ENCODE measurements at places on chromosomes 5 and 9. TPM values are rescaled to one million over a fixed set of nuclear protein-coding genes. Genes with fewer than 3 reads are reported as not detected.

GRCh38 chr5:127571314-127572131, 54.1 kb downstream of the PRRC1 start:
- no peak for DNase-seq

DNA sequence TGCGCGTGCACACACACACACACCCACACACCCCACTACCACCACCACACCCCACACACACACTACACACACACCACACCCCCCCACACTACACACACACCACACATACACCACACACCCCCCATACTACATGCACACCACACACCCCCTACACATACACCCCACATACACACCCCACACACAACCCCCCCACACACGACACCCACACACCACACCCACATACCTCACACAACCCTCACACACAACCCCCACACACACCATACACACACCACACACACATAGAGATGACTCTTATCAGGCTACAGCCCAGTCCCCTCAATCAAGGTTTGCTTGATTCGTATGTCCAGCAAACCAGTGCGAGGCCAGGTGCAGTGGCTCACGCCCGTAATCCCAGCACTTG, 25.7 kb downstream of the SLC46A2 start:
- DNase-seq: no peak

GRCh38 chr9:37283730-37284325, 138.7 kb upstream of the GRHPR start:
- no peak for DNase-seq

DNA sequence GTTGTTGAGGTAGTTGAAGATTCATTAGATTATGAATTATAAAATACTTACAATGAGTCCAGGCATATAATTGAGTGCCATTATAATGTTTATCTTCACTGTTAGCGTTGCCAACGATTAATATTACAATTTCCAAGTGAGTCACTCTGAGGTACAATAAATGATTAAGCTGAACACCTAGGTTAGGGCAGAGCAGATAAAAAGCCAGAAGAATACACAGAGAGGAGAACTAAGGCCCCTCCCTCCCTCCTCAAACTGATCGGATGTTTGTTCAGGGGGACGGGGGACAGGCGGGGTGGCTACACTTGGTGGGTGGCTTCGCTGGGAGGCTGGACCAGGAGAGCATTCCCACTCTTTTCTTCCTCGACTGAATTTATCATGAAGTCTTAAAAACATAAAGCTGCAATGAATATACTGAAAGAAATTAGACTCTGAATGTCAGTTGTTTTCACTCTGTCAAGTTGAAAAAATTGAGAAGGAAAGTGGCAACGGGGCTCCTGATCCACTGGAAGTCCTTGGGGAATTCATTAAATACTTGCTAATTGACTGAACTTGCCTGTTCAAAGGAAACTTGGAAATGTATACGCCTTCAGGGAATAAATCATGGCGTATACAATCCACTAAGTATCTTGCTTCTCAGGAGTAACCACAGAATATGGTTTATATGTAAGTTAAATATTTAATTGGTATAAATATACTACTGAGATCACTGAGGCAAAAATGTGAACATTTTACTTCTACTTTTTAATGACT, 198.1 kb downstream of the TSSK1B start:
- no peak for DNase-seq

GRCh38 chr5:8333485-8333884, 464.5 kb downstream of the MTRR start:
- no peak for DNase-seq

GRCh38 chr9:17578911-17579793, at the start of gene SH3GL2:
Gene SH3GL2 (plus strand): TSS chr9:17579066.
- DNase-seq: no peak

GRCh38 chr9:130891688-130892476, 4.7 kb downstream of the QRFP start:
- no peak for DNase-seq

DNA sequence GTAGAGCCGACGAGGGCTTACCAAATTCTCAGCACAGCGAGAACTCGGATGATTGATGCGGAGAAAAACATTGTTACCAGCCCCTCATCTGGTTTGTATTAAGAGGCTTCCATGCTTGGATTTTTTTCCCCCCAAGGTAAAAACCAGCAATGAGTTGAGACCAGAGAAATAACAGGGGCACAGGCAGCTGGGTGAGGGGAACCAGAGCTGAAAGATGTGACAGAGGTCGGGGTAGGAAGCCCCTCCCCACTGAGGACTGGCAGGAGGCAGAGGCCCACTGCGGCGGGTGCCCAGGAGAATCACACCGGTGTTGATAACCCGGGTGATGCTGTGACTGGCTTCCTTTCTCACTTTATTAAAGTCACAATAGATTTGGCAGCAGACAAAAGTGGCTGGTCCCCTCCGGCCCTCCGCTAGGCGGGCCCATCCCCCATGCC, 116.5 kb upstream of the PHYKPL start:
- no peak for DNase-seq

- no peak for DNase-seq
Measured at GRCh38 chr5:93034621-93035590, 546.1 kb downstream of the NR2F1-AS1 start.

DNA sequence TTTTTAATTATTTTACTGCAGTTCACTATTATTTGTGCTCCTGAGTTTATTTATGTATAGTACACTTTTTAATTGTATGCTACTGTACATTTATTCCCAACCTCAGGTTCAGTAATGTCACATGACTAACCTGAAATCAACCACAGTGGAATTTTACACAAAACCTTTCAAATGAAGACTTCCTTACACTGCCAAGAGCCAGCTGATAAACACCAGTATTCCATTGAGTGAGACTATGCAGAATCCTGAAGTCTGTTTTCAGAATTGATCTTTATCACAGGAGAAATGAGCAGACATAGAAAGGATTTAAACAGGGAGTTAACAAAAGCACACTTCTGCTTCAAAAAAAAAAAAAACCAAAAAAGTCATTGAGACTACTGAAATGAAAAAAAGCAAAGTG, 219.5 kb downstream of the PRR16 start:
- DNase-seq: no peak

DNA sequence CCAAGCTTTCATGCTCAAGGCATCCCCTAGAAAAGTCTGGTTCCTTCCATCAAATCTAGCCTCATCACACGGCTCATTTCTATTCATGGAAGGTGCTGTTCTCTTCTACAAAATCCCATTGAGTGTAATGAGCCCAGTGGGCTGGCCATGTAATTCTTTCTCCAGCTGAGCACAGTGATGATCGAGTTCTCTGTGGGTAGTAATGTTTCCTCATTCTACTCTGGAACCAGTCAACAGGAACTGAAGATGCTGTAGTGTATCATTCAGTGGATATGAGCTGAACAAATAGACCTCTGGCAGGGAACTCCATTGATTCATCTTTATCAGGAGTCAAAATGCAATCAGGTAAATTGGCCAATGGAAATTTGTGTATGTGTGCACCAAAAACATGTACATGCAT, 149.2 kb downstream of the LRRC70 start:
- DNase-seq: no peak

GRCh38 chr5:109944461-109944860, 254.7 kb downstream of the MAN2A1 start:
- DNase-seq: no peak

DNA sequence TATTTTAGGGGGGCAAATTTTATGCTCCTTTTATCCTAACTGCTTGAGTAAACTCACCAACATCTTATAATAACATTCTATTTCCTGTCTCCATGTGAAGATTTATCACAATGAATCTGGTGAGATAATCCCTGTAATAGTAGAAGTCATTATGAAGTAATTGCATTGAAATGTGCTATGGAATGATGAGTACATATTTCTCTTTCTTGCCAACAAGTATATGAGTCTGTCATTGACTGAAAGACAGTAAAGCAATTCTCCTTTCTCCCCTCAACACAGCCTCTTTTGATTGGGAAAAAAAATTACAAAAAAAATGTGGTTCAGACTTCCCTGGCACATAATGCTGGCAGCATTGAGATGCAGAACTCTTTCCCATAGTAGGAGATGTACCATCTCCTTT, 459.2 kb upstream of the RGMB start:
- DNase-seq: no peak

DNA sequence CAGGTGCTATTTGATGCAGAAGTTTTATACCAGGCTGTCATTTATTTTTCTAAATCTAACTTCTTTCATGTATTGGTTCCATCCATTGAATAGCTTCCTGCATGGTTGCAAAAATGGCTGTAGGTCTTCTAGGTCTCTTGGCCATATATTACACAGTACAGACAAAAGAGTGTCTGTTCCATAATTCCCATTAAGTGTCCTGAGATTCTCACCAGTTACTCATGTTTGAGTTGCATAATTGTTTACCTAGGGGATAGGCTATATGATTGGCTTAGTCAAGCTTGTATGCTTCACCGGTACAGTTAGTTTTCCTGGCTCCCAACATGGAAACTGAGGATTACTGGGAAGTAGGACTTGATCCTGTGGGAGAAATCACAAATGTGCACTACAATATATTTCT, 399.4 kb upstream of the NUDT12 start:
- DNase-seq: no peak

DNA sequence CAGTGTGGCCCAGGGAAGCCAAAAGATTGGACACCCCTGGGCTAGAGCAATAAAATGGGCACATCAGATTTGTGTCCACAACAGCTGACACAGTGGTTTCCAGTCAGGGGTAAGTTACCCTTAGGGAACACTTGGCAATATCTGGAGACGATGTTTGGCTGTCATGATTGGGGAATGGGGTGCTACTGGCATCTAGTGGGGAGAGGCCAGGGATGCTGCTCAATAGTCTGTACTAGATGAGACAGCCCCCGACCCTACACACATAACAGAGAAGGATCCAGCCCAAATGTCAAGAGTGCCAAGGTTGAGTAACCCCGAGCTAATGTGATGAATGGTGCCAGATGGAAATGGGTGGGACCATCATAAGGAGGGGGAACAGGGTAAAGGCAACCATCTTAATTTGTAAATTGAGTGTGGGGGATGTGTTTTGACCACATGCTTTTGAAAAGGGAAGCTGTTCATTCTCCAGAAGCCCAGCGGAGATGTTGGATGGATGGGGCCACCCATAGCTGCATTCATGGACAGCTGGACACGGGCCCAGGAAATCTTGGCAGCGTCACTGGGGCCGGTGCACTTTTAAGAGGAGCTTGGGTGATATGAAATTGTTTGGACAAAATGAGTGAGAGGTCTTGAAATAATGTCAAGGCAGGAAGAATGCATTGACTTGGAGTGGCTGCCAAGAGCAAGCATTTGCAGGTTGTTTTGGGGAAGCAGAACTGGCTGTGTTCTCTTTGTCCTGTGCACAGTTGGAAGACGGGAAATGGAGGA, 33.4 kb downstream of the SYK start:
- DNase-seq: no peak

DNA sequence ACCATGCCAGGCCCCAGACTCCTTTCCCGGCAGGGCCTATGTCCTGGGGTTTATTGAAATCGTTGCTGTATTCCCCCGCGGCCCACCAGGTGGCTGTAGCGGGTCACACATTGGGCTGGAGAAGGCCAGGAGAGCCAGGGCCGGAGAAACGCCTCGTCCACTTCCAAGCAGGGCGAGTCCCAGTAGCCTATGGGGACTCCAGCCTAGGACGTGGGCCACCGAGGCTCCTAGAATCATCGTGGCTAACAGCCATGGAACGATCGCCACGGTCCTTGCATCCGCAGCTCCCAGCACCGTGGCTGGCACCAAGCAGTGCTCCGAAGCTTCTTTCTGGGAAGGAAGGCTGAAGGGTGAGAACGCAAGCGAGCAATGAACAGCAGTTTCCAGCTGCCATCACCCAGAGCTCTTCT, 87.7 kb downstream of the ENTREP1 start:
- no peak for DNase-seq

DNA sequence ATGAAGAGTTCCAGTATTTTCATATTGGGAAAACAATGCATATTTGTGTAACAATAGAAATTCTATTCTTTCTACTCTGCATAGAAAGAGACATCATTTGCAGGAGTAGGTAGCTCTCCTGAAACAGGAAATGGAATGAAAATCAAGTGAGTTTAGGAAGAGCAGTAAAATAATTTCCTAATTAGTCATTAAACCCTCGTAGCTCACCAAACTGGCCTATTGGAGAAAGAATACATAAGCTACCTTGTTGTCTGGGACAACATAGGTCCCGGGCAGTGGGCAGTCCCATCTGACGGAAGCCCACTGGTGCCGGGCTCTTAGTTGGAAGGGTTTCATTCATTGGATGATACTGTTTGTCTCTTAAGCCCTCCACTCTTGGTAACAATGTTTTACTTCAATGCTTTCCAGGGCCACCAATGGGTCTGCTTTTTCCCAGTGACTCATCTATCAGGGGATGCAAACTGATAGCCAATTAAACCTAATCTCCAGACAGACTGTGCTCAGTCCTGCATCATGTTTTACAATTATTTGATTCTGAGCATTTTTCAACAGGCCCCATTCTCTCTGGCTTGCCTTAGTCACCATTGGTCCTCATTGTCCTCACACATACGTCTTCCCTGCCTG, 46.5 kb downstream of the GNA14 start:
- DNase-seq: no peak

GRCh38 chr5:161277011-161277410, 269.5 kb downstream of the GABRB2 start:
- DNase-seq: no peak

GRCh38 chr9:126883636-126884035, 23.2 kb downstream of the ZBTB34 start:
- DNase-seq: no peak

GRCh38 chr5:104606258-104606829, 1043.8 kb upstream of the NUDT12 start:
- DNase-seq: no peak

GRCh38 chr9:17065062-17065461, 69.8 kb upstream of the CNTLN start:
- no peak for DNase-seq

- no peak for DNase-seq
Measured at GRCh38 chr5:106843812-106844416, 826.8 kb downstream of the EFNA5 start.

GRCh38 chr5:44402084-44402483, 12.9 kb upstream of the FGF10 start:
- DNase-seq: no peak

DNA sequence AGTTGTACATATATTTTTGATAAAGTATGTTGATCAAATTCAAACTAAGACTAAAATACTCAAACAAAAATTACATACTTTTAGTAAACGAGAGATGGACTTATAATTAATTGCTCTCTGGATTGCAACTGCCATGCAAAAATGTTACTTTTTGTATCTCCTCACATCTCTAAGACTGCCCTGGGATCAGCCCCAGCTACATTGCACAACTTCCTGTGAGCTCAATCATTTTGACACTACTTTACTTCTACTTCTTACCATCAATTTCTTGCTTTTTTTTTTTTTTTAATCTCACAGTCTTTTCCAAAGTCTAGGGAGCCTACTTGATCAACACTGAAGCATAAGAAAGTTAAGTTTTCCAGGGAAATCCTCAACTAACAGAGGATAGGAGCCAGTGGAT, 506.0 kb upstream of the CDH10 start:
- DNase-seq: no peak

The UGT3A2 gene
- not detected for total RNA-seq

The GRIN1 gene
- not detected for total RNA-seq

The HSD17B3 gene
- total RNA-seq: 0.58 TPM

The ELOVL7 gene
- 0.14 TPM for total RNA-seq

The OR1Q1 gene
- total RNA-seq: not detected

The PPIC gene
- 0.26 TPM for total RNA-seq

The PCDHAC2 gene
- not detected for total RNA-seq

The ZNG1E gene
- total RNA-seq: 53.1 TPM

The SH3TC2 gene
- not detected for total RNA-seq

The N4BP3 gene
- total RNA-seq: 8.1 TPM

The TXN gene
- 47.9 TPM for total RNA-seq

The PKD2L2 gene
- total RNA-seq: not detected

The ENTPD8 gene
- not detected for total RNA-seq

The TPPP gene
- 1.1 TPM for total RNA-seq

The GABRA1 gene
- total RNA-seq: not detected

The DAP gene
- total RNA-seq: 34.1 TPM
